NCI-H146 (cell line): ENCODE measurements at places on chromosomes 6 and 20.
A peak's percentile ranks its signal among the peaks of the same experiment; 100 is the strongest.

DNA sequence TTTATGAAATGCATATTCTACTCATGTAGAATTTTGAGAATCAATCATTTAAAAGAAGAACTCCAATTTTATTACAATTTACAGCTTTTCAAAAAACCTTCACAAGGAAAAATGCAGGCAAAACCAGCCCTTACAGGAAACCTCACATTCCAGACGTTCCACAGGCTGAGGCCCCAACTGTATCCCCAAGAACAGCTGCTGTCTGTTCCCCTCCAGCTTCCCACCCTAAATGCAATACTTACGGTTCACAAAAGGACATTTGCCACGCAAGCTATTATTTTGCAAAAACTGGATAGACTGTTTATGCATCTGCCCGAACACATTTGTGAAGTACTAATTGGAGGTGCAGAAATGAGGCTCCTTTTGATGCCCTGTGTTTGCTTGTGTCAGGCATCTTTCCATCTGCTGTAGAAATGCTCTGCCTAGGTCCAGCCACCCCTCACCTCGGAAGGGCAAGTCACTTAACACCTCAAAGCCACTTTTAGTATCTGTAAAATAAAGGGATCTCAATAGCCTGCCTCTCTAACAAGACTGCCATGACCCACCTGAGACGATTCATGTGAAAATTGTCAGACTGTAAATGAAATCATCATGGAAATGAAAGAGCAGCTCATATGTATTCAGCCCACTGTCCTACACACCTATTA, 26.5 kb downstream of the PDE10A start:
- no peak for DNase-seq

- DNase-seq = no peak
These were observed 112.2 kb upstream of the PDE7B start for GRCh38 chr6:135739288-135739687.

GRCh38 chr6:155970876-155971708, 515.5 kb upstream of the NOX3 start:
- DNase-seq = no peak

- DNase-seq = no peak
These were observed 5.8 kb upstream of the TBXT start for GRCh38 chr6:166173281-166173951.

DNA sequence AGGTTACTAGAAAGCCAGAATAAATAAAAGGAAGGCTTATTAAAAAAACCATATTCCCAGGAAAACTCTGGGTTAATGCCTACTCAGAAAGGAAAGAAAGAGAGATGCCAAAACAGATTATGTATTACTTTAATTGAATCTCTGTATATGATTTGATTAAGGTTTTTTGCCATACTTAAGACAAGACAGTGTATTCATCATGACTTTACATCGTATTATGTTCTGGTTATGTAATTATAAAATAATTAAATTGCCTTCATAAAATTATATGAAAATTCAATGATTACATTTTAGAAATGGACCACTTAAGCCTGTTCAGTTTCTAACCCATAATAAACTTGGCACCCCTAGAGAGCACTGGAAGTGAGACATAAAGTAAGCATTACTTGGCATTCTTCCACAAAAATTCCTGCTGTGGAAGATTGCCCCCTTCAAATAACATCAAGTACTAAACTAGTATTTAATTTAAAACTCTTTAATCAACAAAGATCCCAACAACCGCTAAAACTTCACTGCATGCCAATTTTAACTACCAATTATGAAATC, 20.8 kb upstream of the IBTK start:
- no peak for DNase-seq

GRCh38 chr6:114648847-114649246, 306.0 kb upstream of the HS3ST5 start:
- no peak for DNase-seq

DNA sequence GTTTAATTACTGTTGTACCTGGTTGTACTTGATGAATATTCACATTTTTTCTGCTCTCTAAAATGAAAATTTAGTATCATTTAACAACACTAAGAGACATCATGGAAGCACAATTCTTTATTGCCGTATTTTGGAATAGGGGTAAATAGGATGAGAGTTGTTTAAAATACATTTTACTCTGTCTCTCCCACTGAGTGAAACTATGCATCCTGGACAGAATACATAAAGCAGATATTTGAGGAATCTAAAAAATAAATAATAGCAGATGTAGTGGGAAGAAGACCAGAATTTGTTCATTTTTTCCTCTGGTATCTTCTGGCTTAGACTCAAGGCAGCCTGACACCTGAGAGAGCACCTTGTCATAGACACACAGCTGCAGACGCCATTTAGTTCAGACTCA, 119.1 kb upstream of the AHI1 start:
- no peak for DNase-seq

DNA sequence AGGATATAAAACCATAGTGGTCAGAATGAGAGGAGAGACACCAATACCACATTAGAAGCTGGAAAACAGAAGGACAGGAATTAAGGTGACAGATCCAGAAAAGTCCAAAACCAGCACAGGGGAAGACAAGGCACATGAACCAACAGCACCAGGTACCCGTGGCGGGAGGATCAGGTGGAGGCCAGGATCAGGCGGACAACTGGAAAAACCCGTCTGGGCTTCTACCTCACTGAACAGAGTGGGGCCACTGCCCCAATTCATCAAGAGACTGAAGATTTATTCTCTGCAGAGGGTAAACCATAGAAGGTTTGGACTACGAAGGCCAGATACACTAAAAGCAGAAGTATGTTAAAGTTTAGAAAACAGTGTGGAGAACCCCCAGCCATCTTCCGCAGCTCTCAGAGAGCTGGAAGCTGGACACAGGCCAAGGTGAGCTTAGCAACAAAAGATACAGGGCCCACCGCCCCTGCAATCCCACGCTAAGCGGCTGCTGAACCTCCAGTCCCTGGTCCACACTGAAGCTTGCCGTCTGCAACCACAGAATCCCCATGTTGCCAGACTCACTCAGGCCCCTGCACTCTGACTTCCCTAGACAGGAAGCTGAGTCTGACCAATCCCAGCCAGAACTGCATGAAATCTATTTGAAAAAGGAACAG, 29.9 kb downstream of the ABHD12 start:
- no peak for DNase-seq

GRCh38 chr6:90144396-90144795, 152.2 kb downstream of the BACH2 start:
- DNase-seq = no peak

- no peak for DNase-seq
These were observed 208.6 kb downstream of the UST start for GRCh38 chr6:148955441-148955840.

GRCh38 chr6:15793288-15793687, 130.5 kb upstream of the DTNBP1 start:
- peak; percentile 52 for DNase-seq

- no peak for DNase-seq
These were observed 94.4 kb upstream of the TNFAIP3 start for GRCh38 chr6:137772541-137773250.

- peak; percentile 65 for DNase-seq
These were observed 22.6 kb upstream of the RIN2 start for GRCh38 chr20:19735446-19735845.

- no peak for DNase-seq
These were observed 5.4 kb downstream of the CTNNBL1 start for GRCh38 chr20:37699202-37699601.

DNA sequence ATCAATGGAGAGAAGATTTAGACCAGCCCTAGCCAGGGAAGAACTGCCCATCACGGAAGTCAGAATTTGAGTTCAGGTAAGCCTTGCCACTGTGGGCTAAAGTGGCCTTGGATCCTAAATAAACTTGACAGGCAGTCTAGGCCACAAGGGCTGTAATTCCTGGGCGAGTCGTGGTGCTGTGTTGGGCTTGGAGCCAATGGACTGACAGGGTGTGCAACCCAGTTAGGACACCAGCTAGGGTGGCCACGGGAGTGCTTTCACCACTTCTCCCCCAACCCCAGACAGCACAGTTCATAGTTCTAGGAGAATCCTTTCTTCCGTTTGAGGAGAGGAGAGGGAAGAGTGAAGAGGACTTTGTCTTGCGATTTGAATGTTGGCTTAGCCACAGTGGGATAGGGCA, 422.4 kb downstream of the DOK5 start:
- DNase-seq = no peak

DNA sequence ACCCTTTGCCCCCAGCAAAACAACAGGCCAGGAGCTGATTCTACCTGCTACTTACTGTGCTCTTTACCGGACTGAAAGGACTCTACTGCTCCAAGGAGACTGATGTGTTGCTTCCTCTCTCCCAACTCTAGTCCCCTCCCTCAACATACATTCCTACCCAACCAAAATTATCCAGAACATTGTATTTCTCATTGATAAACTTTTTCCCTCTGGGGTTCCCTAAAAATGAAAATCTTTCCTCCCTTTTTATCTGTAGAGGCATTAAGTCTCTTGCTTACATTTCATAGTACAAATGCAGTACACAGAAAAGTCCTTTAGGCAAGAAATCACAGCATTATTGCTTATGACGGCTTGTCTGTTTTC, 940 bp upstream of the HS3ST5 start:
- DNase-seq = no peak

GRCh38 chr6:134910593-134910935, 39.3 kb downstream of the ALDH8A1 start:
- no peak for DNase-seq
